ENCODE measurements at places on chromosomes 3 and 15.
A peak's percentile ranks its signal among the peaks of the same experiment; 100 is the strongest.

DNA sequence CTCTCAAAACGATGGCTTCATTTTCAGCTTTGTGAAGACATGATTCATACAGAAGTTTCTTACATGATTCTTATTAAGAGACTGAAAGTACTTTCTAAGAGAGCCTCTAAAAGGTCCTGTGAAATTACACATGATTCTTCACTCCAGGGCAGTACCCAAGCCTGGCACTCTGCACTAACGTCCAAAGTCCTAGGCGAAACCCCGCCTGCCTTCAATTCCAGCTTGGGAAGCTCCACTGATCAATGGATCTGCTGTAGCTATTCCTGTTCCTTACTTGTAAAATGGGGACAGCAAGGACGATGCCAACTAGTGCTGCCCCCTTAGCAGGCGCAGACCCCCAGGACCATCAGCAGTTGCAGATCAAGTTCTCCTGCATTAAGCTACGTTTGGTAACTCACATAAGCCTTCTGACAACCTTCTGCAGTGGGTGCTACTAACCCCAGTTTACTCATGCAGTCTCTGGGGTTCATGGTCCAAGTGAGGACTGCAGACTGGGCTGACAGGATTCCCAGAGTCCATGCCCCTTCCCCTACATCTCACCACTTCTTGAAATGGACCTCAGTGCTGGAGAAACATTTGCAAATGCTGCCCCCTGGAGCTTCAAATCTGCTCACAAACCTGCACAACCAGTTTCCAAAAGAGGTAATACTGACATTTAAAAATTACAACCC lies 10.6 kb downstream of the CHCHD4 start:
- no peak for DNase-seq

DNA sequence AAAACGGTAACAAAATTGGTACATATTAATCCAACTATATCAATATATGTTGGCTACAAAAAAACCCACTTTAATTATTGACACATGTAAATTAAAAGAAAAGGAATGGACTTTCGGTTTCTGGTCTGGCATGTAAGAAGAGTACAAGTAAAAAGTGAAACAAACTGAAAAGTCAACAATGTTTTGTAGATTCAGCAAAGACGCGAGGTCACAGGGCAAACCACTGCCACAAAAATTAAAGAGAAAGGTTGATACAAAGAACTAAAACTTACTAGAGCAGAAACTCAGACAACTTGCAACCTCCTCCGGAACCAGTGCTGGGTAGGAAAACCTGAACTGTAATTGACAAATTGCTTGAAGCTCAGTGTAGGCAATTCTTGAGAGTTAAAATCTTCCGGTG lies 110.6 kb upstream of the ARPP21 start:
- no peak for DNase-seq

DNA sequence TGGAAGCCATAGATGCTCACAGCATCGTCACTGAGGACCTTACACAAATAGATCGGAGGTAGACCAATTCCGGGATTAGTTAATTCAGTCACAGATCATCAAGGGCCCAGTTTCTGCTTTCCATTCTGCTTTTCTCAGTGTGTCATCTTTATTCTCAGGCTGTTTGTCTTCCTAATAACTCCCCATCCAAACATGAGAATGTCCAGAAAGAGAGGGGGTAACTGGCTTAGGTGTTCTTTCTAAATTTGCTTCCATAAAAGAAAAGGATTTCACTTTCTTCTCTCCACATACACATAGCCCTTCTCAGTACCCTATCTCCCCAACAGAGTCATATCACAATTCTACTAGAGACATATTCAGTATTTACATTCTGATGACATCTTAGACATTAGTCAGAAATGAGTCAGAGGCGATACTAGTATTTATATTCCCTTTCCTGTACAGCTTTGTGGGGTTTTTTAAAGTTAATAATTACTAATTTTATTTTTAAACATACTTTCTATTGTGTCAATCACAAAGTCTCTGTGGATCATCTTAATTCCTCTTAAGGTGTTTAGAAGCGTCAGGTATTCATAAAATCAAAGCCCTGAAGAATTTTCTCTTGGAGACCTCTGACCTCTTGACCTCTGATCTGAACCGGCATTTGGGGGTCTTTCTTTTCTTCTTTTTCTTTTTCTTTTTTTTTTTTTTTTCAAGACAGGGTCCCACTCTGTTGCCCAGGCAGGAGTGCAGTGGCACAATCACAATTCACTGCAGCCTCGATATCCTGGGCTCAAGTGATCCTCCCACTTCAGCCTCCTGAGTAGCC lies 24.3 kb upstream of the IL12A start:
- peak; percentile 85 for DNase-seq

DNA sequence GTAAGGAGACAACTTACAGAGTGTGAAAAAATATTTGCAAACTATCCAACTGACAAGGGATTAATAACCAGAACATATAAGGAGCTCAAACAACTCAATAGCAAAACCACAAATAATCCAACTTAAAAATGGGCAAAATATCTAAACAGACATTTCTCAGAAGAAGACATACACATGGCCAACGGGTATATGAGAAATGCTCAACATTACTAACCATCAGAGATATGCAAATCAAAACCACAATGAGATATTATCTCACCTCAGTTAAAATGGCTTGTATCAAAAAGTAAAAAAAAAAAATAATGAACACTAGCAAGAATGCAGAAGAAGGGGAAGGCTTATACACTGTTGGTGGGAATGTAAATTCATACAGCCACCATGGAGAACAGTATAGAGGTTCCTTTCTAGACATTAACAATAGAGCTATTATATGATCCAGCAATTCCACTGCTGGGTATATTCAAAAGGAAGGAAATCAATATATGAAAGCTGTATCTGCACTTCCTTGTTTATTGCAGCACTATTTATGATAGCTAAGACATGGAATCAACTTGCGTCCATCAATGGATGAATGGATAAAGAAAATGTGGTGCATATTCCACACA lies 998.6 kb downstream of the NAALADL2 start:
- DNase-seq = peak; percentile 23

DNA sequence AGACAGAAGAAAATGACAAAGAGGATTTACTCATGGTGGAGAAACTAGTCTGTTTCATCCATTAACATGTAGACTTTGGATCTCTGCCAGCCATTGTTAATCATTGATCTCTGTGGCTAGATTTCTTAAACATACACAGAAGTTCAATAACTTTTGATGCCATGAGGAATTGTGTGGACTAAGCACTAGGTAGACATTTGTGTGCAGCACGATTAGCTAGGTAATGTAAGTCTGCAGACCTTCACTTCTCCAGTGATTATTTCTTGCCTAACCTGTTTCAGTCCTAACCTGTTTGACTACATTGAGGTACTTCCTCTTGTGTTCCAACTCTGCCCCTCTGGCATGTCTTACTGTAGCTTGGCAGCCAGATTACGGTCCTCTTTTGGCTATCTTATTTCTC lies 928.5 kb upstream of the ROBO1 start:
- DNase-seq = no peak

DNA sequence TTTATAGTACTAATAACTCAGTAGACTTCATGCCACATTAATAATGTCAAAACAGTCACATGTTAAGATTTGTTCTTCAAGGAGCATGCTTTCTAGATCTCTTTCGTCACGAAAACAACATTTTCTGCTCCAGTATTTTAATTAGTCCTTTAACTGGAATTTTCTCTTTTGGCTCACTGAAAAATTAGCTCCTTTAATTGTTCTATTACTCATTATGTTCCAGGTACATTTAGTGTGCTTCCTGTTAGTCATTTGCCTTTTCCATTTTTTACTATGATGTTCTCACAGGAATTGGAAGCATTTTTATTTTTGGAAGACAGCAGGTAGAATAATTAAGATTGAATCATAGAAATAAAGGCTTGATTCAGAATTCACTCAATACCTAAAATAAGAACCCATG lies 111.2 kb downstream of the SLC9A9 start:
- no peak for DNase-seq

DNA sequence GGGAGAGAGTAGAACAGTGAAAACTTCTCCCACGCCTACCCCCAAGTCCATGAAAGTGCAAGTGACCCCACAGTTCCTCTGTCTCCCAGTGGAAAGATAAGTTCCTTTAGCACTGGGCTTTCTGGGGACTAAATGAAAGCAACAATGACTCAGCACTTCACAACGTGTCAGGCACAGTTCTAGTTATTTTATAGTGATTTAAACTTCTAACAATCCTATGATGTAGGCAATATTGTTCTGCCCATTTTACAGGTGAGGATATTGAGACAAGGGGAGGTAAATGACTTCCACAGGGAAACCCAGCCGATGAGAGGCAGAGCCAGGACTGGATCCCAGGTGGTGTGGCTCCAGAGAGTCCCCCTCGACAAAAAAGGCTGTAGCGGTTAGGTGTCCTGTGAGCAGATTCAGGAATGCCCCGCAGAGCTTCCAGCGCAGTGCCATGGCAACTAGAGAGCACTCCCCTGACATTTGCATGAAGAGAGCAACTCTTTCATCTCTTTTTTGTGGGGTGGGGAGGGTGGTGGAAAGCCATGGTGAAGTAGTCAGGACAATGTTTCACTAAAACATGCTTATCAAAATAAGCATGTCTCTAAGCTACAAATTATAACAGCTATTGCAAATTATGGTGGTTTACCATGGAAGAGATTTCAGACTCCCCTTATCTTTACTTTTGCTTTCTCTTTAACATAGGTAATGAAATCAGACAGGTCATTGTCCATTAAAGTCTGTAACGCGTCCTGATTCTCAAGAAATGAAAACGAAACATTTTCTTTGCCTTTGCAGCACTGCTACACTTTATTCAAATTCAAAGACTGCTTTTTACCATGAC lies 62.1 kb downstream of the NR2F2 start:
- no peak for DNase-seq

- DNase-seq = no peak
Observed at GRCh38 chr15:53834214-53834613, 74.8 kb upstream of the WDR72 start.

GRCh38 chr3:52367891-52368880 lies 52.1 kb downstream of the DNAH1 start:
- no peak for DNase-seq

DNA sequence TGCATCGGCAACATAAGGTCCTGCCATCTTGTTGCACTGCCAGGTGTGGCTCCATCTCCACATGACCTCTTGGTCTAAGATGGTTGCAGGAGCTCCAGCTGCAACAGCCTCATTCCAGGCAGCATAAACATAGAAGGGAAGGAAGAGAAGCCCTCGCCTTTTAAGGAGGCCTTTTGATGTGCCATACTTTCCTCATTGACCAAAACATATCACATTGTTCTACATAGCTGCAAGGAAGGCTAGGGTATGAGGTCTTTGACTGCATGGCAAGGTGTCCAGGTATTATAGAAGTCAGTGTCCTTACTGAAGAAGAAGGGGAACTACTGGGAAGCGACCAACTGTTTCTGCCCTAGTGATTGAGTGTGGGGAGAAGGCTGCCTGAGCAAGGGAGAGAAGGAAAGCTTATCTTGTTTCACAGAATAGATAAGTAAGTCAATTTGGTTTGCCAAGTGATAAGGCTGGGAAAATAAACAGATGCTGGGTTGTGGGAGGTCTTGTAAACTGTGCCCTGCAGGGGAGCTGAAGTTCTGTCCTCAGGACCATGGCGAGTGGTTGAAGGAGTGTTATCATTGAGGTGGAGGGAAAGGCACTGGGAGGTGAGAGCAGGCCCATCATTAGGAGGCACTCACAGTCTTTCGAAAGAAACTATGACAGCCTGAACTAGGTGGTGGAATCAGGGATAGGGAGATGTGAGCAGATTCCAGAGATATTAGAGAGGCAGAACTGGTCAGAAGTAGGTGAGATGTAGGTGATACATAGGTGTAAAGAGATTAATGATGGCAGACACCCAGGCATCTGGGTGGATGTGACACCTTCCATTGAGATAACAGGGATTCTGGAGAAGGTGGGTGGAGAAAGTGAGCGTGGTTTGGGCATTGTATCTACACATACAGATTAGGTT lies 93.8 kb upstream of the IGF1R start:
- no peak for DNase-seq

GRCh38 chr3:13477943-13478342 lies 2.2 kb upstream of the HDAC11 start:
- no peak for DNase-seq

DNA sequence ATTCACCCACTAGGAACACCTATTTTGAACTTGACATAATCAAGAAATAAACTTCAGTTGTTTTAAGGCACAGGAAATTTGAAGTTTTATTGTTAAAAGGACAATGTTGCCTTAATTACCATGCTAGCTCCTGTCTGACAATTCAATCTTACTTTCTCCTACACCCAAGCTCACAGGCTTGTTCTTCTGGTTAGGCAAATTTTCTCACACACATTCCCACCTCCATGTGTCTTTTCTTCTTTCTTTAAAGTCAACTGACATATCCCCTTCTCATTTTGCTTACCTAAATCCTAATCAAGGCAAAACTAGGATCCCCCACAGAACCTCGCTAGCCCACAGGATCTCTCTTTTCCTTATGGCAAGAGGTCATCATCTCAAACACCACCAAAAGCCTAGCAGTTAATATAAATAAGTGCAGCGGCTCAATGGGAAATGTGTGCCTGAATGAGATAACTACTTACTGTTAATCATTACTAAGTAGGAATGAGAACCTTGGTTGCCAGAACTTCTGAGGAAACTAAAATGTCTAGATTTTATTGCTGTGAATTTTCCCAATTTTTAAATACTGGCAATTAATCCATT lies 189.3 kb downstream of the PLCH1 start:
- no peak for DNase-seq

DNA sequence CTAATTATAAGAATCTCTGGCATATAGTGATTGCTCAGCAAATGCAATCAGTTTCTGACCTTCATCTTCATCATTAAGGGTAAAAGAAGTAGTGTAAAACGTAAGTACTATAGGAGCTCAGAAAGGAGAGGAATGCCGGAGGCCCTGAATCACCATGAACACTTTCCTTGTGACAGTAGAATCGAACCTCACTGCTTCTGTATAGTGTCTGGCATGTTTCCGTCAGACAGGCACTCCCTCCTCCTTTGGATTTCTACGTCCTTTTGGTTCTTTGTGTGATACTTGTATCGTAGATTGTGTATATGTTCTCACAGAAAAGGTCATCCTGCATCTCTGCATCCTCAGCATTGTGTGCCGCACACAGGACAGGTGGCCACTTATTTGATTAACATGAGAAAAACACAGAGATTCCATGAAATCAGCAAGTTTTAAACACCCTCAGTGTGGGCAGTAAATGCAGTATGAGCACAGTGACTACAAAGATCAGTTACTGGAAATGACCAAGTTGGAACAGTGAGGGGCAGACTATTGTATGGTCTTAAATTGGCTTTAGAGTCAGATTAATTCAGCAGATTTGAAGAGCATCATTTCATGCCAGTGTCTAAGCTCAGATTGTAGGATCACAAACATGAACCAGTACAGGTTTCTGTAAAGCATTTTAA lies 234.5 kb downstream of the UBE2E2 start:
- DNase-seq = no peak

- no peak for DNase-seq
Observed at GRCh38 chr3:73474619-73475018, 150.1 kb downstream of the PDZRN3 start.
